ENCODE measurements at places on chromosomes 7 and 10.
A peak's percentile ranks its signal among the peaks of the same experiment; 100 is the strongest.

- no peak overlapping the region for H3K27ac ChIP-seq
- no peak overlapping the region for H3K4me3 ChIP-seq
- no peaks in the 10 kb centered on the region for H3K4me1 ChIP-seq
- DNase-seq, result no peak
- no peaks in the 10 kb centered on the region for H3K27me3 ChIP-seq
Observed at GRCh38 chr7:33420311-33420940, 291.1 kb downstream of the BBS9 start.

DNA sequence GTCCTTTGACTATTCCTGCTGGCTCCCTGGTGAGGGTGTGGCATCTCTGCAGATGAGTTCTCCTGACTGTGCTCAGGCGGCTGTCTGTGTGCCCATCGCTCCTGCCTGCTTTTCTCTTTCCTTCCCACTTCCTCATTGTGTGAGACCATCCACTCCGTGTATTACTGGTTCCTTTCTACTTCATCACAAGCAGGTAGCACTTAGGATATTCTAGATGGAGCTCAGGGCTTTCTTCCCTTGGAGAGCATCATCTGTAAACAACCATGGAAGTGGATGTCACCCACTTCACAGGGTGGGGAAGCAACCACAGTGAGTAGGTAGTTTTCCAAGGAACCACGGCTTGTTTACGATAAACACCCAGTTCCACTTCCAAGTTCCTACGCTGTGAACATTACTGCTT lies 15.7 kb downstream of the DNAJB6 start:
- H3K27me3 ChIP-seq, result no peaks in the 10 kb centered on the region
- no peak for DNase-seq
- H3K27ac ChIP-seq, result peak overlapping the region; percentile 95
- H3K36me3 ChIP-seq, result no peaks in the 10 kb centered on the region
- H3K4me1 ChIP-seq, result no peaks in the 10 kb centered on the region

GRCh38 chr7:119996634-119997033 lies 276.3 kb upstream of the KCND2 start:
- H3K27ac ChIP-seq, result no peak overlapping the region
- no peak overlapping the region for H3K4me3 ChIP-seq
- H3K36me3 ChIP-seq, result no peaks in the 10 kb centered on the region
- H3K4me1 ChIP-seq, result no peaks in the 10 kb centered on the region
- no peaks in the 10 kb centered on the region for H3K27me3 ChIP-seq
- no peak for DNase-seq

DNA sequence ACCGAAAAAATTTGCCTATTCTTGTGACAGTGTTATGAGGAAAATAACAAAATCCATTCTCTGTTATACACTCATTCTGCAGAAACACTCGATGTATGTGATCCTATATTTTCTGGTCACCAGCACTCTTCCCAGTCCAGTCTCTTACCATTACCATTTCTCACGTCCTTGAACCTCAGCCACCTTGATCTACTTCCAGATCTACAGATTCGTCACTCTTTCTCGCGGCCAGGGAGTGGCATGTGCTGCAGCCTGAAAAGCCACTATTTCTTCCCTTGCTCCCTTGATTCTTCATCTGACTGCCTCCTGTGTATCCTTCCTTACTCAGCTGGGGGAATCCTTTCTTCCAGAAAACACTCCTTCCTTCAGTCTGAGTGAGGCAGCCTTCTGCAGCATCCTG lies 14.1 kb upstream of the TAF3 start:
- no peaks in the 10 kb centered on the region for H3K27me3 ChIP-seq
- H3K36me3 ChIP-seq, result peaks cover 96% of the 10 kb centered on the region
- H3K4me1 ChIP-seq, result no peaks in the 10 kb centered on the region
- no peak overlapping the region for H3K27ac ChIP-seq
- no peak for DNase-seq

DNA sequence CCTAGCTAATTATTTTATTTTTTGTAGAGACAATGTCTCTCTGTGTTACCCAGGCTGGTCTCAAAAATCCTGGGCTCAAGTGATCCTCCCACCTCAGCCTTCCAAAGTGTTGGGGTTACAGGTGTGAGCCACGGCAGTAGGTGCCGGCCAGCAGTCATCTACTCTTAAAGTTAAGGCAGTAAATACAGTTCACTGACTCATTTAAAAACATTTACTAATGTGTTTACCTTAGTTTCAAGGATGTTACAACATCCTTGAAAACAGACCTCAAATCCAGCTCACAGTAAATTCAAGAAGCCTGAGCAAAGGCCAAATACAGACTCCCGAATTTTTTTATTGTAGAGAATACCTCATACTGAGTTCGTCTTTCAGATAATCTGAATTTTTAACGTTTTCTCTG lies 29.6 kb upstream of the ABCB4 start:
- no peak for DNase-seq
- no peaks in the 10 kb centered on the region for H3K4me1 ChIP-seq
- no peak overlapping the region for H3K27ac ChIP-seq
- H3K36me3 ChIP-seq, result no peaks in the 10 kb centered on the region
- H3K27me3 ChIP-seq, result no peaks in the 10 kb centered on the region

GRCh38 chr7:139453673-139454321 lies 29.7 kb downstream of the KLRG2 start:
- H3K27me3 ChIP-seq, result no peaks in the 10 kb centered on the region
- DNase-seq, result no peak
- no peaks in the 10 kb centered on the region for H3K4me1 ChIP-seq
- no peak overlapping the region for H3K27ac ChIP-seq
- no peak overlapping the region for H3K4me3 ChIP-seq
- no peaks in the 10 kb centered on the region for H3K36me3 ChIP-seq

DNA sequence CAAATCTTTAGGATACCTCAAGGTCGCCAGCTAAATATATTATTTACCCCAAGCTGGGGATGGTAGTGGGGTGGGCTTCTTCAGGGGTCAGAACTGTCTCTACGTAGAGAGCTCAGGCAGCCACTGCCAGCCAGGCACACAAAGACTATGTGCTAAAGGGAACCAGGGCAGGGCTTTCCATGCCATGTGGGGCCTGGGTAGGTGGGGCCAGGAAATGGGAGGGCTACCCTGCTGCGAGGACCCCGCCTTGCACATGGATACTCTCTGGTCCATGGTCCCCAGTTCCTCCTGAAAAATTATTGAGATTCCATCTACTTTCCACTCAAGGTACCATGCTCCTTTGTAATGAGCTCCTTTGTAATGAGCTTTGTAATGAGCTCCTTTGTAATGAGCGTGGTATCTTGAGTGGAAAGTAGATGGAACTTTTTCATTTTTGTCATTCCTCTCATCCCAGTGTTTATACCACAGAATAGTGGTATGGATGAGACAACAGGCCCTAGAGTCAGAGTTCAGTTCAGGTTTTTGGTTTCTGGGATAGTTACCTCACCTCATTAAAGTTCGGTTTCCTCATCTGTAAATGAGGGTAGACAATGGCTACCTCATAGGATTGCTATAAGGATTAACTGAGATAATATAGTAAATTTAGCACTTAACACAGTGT lies 5.8 kb downstream of the SYNPO2L start:
- peak overlapping the region; percentile 55 for H3K4me3 ChIP-seq
- no peak for DNase-seq
- H3K27ac ChIP-seq, result peak overlapping the region; percentile 95
- H3K27me3 ChIP-seq, result no peaks in the 10 kb centered on the region
- H3K36me3 ChIP-seq, result peaks cover 20% of the 10 kb centered on the region
- H3K4me1 ChIP-seq, result no peaks in the 10 kb centered on the region

DNA sequence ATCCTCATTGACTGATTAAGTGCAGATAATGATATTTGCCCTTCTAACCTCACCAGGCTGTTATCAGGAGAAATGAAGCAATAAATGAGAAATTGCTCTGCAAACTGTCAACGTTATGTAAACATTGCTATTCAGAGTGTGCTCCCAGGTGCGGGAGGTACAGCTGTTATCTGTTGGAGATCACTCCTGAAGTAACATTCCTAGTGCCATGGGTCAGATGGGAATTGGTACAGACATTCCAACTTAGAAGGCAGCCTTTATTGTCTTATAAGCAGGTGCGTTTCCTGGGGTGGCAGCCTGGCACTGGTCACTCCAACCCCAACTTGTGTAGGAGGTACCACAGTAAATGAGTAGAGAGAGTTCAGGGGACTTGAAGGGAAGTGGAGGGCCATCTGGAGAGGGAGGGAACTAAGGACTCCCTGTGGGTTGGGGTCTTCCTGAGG lies 36.8 kb downstream of the HK1 start:
- H3K27ac ChIP-seq, result no peak overlapping the region
- no peak overlapping the region for H3K4me3 ChIP-seq
- no peak for DNase-seq
- peaks cover 31% of the 10 kb centered on the region for H3K4me1 ChIP-seq

DNA sequence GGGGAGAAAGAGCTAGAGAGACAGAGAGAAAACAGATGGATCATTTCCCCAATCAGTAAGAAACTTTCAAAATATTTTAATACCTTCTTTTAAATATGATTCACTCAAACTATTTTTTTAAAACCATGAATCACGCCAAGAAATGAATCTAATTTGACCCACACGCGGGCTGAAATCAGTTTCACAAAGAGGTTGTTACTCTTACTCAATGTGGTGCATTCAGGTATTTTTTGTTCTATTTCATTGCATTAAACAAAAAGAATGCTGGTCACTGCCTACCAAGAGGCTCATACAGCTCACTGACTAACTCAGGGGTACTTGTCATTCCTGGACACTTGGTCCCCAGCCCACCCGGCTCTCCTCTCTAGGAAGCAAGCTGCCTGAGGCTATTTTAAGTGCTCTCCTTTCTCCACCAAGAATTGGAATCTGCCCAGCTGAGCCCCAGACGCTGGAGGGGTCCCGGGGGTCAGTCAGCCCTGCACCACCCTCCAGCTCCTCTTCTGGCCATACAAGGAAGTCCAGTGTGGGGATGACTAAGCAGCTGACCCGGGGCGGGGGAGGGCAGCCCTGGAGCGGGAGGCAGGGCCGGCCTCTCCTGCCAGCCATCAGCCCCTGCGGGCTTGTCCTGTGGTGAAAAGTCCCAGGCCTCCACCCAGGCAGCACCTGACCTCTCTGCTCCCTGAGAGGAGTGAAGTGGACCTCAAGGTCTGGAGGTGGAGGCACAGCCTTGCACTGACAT lies 21.7 kb upstream of the PFKP start:
- DNase-seq, result no peak
- no peak overlapping the region for H3K4me3 ChIP-seq
- H3K27me3 ChIP-seq, result no peaks in the 10 kb centered on the region
- no peaks in the 10 kb centered on the region for H3K36me3 ChIP-seq
- H3K4me1 ChIP-seq, result no peaks in the 10 kb centered on the region
- peak overlapping the region; percentile 70 for H3K27ac ChIP-seq

DNA sequence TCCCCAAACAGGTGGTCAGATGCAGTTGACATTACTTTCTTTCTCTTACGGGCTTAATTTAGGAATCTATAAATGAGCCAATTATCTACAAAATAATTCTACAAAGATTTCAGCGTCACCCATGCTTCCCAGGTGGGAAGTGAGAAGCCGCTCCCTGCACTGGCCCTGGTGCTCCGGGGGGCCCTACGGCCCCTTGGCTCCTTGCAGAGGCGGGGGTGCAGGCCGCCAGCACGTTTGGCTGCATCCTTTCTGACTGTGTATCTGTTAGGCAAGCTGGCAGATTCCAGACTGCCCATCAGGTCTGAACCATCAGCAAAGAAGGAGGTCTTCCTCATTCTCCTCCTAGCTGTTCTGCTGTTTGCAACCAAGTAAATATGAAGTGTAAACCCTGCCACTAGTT lies 16.3 kb downstream of the VWC2 start:
- H3K27ac ChIP-seq, result no peak overlapping the region
- H3K27me3 ChIP-seq, result no peaks in the 10 kb centered on the region
- DNase-seq, result no peak
- peaks cover 11% of the 10 kb centered on the region for H3K4me1 ChIP-seq
- no peak overlapping the region for H3K4me3 ChIP-seq

DNA sequence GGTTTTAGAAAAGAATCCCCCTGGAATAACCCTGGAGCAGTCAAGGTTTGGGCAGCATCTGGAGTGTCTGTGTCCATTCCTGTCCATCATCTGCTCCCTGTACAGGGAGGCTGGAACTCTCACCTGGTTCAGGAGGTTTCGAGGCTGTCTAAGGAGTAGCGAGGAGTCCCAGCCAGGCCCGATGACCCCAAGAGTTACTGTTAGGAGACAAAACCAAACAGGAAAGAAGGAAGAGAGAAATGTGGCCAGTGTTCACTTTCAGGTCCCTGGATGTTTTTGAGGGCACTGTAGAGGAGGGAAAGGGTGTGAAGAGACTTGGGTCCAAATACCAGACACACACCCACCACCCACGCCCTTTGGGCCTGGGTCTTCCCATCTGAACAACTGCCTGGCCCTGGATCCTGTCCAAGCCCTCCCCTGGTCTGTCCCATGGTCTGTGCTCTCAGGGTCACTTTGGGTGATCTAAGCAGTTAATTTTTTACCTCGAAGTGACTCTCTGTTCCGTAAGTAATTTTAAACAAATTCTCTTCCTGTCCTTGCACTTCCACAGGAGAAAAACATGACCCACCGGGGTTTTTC lies 117.1 kb downstream of the ZMIZ1 start:
- H3K4me1 ChIP-seq, result peaks cover 99% of the 10 kb centered on the region
- H3K27ac ChIP-seq, result peak overlapping the region; percentile 64
- no peak for DNase-seq
- H3K4me3 ChIP-seq, result no peak overlapping the region

DNA sequence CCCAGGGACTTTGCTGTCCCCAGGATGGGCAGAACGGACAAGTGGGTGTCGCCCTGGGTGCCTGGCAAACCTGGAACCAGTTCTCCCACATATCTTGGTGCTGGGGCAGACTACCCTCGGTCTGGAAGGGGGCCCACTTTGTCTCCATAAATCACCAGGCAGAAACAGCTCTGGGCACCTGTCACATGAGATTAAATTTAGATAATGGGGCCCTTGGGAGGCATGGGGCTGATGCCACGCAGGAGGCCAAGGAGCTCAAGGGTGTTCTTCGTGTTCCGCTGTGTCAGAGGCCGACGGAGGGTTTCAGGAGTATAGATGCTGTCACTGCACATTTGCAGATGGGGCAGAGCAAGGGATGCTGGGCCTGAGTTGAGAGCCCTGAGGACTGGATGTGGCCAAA lies 72.7 kb downstream of the TMEM130 start:
- H3K4me1 ChIP-seq, result no peaks in the 10 kb centered on the region
- no peaks in the 10 kb centered on the region for H3K27me3 ChIP-seq
- H3K4me3 ChIP-seq, result no peak overlapping the region
- H3K36me3 ChIP-seq, result no peaks in the 10 kb centered on the region

GRCh38 chr7:157964016-157964415 lies 623.6 kb downstream of the PTPRN2 start:
- H3K36me3 ChIP-seq, result no peaks in the 10 kb centered on the region
- no peaks in the 10 kb centered on the region for H3K27me3 ChIP-seq
- H3K27ac ChIP-seq, result no peak overlapping the region
- H3K4me3 ChIP-seq, result no peak overlapping the region
- no peak for DNase-seq

DNA sequence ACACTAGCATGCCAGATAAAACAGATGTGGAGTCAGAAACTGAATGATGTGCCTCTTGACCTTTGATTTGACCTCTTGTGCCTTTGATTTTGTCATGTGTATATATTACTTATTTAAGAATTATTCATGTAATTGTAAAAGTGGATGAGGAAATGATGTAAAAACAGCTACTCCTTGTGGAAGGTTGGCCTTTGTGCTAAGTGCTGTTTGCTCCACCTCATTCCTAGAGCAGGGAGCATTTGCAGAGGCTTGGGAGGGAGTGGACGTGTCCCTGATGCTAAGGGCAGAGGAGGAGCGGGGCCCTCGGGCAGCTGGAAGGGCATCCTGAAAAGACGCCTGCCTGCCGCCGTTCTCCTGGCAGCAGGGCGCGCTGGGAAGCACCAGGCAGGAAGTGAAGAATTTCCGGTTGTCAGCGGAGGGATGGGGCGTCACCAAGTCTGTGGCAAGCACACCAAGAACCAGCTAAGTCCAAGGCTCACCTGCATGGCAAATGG lies 197.6 kb upstream of the ZNF32 start:
- peak overlapping the region; percentile 38 for H3K27ac ChIP-seq
- no peaks in the 10 kb centered on the region for H3K4me1 ChIP-seq
- peak; percentile 63 for DNase-seq
- H3K4me3 ChIP-seq, result no peak overlapping the region
- no peaks in the 10 kb centered on the region for H3K36me3 ChIP-seq

Data from right atrium auricular region (tissue), 2 donors.